Effector CD8-positive, alpha-beta T cell (primary cell): ENCODE measurements at places on chromosomes 6 and 20.

DNA sequence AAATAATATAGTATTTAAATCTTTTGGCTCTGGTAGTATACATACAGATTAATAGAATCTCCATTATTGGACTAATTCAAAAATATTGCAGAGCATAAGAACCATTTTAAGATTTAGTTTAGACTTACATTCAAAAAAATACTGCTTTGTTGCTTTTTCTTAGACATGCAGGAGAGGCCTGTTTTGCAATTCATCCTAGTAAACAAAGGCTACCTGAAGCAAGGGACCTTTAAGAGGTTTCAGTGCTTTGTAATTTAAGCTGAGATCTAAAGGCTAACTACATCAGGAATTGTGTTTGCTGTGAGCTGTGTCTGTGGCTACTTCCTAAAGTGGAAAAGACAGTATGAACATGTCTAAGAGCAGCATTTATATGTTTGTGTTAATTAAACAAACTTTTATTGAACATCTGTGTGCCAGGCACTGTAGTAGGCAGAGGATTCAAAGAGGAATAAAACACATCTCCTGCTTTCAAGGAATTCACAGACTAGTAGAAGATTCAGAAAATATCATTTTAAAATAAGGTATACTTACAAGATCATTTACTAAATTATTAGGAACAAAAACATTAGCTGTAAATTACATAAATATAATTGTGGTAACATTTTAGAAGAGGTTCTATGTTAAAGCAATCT lies 29.1 kb upstream of the CALHM6 start:
- no peak for DNase-seq

GRCh38 chr6:108331982-108332381 lies 37.1 kb downstream of the AFG1L start:
- no peak for DNase-seq

GRCh38 chr6:57329933-57330332 lies 12.5 kb downstream of the PRIM2 start:
- no peak for DNase-seq

DNA sequence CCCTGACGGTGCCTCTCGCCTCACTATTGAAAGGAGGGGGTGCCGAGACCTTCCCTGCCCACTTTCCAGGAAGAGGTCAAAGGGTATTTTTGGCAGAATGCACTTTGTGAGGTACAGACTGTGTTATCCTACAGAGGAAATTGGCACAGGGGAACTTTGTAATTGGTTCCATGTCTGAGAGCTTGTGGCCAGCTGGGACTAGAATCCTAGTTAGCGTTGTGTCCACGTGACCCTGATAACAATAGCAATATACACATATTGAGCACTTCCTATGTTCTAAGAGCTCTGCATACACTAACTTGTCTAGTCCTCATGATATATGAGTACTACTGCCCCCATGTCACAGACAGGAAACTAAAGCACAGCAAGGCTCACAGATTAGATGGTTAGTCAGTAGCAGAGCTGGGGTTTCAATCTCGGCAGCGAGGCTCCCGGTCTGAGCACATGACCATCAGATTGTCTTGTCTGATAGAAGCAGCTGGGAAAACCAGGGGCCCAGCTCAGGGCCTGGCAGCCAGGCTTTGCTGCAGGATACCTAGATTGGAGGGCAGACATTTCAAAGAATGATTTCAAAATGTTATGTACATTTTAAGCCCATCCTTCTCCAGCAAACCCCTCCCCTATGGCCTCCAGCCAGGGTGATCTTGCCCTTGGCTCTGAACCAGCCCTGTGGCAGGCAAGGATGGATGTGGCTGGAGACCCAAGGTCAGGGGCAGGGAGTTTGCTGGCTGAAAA lies 1.4 kb downstream of the MAPK13 start:
- DNase-seq, result no peak

DNA sequence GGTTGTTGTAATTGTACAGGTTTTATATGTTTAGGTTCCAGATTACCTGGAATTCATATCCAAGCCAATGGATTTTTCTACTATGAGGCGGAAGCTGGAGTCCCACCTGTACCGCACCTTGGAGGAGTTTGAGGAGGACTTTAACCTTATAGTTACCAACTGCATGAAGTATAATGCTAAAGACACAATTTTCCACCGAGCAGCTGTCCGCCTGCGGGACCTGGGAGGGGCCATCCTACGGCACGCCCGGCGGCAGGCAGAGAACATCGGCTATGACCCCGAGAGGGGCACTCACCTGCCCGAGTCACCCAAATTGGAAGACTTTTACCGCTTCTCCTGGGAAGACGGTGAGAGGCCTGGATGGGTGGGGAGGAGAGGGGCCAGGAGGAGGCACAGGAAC lies 13.6 kb downstream of the BRPF3 start:
- DNase-seq, result no peak

DNA sequence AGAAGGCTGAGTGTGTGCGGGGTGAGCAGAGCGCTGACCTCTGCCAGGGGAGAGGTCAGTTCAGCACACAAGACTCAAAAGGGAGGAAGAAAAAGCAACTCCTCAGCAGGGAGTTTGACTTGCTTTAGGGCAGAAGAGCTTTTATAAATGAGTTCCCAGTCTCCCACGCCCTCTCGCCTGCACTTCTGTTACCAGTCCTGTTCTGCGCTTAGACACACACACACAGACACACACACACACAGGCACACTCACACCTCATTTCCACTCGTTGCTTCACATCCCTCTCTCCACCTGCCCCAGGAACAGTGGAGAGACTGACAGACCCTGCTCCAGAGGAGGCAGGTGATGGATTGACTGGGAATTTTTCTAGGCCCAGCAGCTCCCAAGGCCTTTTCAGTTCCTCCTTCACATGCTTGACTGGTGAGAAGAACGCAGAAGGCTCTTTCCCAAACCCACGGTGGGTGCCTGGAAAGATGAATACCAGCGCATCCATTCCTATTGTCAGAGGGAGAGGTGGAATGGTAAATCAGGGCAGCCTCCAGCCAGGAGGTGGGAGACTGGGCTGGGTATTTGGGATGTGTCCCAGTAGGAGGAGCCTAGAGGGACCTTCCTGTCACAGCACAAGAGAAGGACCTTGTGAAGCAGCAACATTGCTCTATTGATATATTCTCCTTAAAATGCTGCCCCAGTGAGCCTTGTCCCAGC lies 43.7 kb downstream of the JAG1 start:
- DNase-seq, result no peak

DNA sequence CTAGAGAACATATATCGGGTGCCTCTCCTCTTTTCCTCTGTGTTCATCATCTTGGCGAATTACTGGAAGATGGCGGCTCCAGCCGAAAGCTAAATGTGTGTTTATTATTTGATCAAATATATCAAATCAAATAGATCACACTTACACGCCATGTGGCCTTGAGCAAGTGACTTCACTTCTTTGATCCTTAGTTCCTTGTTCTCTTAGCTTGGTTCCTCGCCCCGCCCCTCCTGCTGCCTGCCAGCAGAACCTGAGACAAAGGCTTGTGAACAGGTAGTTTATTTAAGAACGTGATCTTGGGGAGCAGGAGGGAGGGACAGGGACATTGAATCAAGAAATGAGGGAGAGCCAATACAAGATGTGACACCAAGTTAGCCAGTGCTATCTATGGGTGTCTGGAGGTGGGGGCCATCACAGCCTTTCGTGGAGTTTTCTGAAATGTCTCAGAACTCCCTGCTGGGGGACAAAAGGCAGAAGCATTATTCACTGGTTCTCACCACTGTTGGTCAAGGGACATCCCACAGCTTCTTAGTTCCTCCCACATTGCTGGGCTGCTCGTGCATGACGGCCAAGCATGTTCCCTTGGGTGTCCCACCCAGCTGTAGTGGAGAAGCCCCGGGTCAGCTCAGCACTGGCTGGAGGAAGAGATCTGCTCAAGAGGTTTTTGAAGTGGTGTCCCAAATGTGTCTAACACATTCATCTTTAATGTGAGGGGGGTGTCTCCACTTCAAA lies 44.9 kb upstream of the RNF24 start:
- DNase-seq, result no peak

GRCh38 chr6:19836799-19837510 lies at the start of gene ID4:
ID4 (plus strand) TSS chr6:19837370; CDS start chr6:19837755, 385 bp downstream.
- DNase-seq, result no peak

DNA sequence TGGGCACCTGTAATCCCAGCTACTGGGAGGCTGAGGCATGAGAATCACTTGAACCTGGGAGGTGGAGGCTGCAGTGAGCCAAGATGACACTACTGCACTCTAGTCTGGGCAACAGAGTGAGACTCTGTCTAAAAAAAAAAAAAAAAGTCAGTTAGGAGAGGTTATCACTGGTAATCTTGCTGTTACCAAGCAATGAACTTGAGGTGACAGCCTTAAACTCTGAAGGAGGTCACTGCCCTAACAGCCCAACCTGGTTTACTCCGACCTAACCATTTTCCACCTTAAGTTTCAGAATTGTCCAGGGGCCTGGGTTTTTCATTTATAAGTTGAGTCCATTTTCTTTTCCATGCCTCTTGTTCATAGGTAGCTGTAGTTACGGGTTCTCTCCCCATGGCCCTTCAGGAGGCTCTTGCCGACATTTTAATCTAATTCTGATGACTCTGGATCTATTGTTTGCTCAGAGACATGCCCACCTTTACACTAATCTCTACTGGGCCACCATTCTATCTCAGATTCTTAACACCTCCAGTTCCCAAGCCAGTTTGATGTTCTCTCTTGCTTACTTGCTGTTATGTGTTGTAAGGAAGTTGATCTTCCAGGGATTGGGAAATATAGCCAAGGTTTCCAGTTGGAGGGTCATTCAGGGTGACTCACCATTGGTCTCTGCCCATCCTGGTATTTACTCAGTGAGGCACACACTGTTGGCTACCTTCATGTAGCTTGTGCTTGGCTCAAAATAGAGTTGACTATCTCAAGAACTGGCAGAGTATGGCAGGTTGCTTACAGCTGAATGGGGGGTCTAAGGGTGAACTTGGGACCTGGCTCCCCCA lies 29.1 kb downstream of the SHLD1 start:
- DNase-seq, result no peak

GRCh38 chr20:59087829-59088433 lies 45.3 kb upstream of the PRELID3B start:
- DNase-seq, result peak; percentile 83

DNA sequence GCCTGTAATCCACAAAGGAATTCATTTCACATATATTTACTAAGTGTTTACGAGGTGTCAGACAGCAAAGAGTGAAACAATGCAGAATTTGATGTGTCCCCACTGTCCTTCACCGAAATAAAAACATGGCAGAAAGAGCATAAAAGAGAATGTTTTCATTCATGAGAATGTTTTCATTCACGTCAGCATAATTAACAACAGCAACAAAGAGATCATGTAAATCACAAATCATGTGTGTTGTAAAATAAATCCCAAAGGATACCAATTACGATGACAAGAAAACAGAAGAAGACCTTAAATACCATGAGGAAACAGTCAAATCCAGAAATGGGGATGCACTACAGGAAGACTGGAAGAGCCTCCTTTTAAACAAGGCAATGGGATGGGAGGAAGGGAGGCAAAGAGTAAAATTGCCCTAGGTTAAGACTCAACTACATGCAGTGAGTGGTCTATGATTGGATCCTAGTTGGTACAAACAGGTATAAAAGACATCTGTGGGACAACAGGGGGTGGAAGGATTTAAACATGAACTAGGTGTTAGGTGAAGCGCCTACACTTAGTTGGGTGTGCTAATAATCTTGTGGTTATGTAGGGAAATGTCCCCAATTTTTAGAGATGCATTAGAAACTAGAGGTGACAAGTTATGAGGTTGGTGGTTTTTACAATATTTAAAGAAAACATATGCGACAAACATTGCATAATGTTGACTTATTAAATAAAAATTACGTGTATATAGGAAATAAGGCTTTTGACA lies 1.5 kb downstream of the ZSCAN31 start:
- no peak for DNase-seq
